ENCODE measurements at places on chromosomes 4 and X.

GRCh38 chr4:79923281-79923680 lies 149.7 kb downstream of the ANTXR2 start:
- no peak for DNase-seq

DNA sequence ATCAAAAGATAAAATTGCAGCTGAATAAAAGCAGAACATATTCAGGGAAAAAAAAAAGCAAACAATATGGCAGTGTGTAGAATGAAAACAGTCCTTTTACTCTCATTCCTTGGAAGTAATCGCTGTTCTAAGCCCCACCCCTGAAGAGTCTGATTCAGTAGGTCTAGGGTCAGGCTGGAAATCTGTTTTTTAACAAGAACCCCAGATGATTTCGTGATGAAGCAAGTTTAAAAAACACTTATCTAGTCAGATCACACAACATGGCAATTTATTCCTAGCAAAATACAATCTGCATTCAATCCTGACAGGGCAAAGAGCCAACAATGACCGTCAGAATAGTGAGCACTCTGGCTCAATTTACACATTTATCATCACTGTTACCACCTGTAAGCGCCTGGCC lies 16.1 kb downstream of the FAM120C start:
- no peak for DNase-seq

DNA sequence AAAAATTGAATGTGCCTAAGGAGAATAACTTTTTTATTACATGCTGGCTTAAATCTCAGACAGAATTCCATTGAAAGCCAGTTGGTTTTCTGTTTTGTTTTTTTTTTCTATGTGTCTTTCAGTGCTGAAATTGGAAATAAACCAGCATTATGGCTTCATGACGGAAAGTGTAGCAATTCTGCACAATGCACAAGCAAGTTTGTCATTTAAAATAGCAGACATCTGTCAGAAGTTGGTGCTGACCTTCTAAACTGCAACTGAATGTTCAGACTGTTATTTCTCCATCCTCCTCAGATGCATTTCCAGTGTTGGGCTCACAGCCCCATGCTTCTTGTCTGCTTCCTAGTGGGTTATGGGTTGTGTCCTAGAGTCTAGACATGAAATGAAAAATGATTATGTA lies 107.2 kb upstream of the LIMCH1 start:
- no peak for DNase-seq

GRCh38 chr4:173270312-173271027 lies 63.7 kb downstream of the HMGB2 start:
- no peak for DNase-seq

DNA sequence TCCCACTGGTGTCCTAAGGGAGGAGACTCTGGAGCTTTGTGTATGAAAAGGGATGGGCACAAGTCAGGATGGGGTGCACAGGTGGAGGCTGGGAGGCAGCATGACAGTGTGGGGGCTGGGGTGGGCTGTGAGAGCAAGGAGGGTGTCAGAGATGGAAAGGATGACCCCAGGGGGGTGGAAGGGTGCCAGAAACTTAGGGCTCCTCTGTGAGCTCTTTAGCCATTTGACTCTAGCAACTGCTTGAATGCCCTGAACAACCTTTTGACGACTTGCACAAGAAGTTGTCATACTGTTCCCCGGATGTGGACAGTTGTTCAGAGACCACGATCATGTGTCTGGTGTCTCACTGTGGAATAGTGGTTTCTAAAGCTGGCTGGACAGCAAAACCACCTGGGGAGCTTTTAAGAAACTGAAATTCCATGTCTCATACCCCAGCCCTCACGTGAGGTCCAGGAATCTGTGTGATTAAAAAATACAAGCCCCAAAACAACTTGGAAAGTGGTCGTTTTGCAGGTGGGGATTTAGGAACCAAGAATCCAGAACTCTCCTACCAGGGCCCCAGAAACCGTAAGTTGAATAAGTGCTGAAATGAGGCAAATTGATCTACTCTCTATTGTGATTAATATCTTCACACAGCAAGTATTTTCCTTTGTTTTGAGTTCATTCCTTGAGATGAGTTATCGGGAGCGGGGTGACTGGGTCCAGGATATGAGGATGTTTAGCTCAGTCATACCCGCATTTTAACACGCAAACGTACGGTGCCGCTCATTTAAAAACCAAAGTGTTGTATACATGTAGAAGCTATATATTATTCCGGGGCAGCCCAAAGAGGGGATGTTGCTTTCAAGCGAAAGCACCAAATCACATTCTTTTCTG lies 3.4 kb downstream of the RHOH start:
- peak; percentile 13 for DNase-seq

DNA sequence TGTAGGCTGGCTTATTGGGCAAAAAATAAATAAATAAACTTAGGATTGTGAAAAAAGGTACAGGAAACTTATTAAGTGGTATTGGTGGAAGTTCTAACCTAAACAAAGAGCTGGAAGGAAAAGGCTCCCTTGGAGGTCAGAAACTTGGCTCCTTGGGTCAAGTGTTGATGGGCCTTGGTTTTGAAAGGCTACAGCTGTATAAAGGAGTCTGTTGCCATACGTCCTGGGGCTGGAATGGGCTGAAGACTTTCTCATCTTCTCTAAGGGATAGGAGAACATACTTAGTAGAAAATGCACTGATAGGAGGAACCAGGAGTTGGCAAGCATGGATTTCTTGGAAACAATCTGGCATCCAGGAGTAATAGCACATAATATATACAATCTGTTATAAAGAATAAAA lies 56.6 kb downstream of the PDLIM5 start:
- DNase-seq, result no peak

DNA sequence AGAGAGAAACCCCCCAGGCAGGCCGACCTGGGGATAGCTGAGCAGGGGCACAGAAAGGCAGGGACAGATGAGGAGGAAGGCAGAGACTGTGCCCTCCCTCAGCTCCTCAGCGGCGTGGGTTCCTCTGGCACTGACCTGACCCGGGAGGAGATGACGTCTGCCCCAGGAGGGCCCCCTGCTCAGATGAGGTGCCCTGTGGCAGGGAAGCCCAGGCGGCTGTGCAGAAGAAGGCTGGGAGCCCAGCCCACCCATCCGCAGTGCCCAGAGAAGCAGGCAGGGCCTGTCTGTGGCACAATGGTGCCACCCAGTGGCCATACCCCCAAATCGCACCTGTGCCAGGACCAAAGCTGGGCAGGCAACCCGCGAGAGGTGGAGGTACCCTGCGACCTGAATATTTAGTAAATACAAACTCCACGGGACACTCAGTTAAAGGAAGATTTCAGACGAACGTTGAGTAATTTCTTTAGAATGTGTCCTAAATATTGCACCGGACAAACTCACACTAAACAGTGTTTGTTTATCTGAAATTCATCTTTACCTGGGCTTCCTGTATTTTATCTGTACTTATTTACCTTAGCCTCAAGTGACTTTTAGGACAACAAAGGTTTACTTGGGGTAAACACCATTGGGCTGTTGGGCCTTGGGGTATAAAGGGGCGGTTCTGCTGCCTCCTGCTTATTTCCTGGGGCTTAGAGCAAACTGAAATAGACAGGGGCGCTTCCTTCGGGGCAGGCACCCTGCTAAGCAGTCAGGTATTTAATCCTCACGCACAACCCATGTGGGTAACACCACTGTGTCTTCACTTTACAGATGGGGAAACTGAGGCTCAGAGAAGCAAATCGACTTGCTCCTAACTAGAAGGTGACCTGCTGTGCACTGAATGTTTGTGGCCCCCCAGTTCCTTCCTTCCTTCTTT lies 46.5 kb upstream of the HMX1 start:
- peak; percentile 46 for DNase-seq

DNA sequence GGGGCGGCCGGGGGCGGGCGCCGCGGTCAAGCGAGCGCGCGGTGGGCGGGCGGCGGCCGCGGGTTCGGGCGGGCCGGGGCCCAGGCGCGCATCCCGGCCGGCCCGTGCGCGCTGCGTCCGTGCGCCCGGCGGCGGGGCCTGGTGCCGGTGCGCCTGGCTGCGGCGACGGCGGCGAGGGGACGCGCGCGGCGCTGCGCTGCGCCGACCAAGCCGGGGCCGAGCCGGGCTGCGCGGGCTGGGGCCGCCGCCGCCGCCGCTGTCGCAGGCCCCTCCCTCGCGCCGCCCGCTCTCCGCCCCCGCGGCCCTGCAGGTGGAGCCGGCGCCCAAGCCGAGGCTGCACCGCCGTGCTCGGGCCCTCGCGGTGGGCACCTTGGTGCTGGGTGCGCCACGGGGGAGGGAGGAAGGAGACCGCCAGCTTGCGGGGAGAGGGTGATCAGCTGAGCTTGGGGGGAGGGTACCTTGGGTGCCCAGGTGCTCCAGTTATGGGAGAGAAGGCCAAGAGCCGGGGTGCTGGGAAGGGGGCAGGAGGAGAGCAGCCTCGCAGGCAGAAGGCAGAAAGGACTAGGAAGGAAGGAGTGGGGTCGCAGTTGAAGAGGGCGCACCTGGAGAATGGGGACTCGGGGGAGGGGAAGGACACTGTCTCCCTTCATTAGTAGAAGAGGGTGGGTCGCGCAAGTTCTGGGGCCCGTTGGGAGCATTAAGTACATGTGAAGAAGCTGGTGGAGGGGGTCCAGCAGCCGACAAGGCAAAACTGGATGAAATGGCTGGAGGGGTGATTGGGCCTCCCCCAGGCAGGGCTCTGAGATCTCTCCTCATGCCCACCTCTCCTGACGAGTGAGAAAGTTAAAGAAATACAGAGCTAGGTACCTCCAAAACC lies at the start of gene PPP2R2C:
Gene PPP2R2C, minus strand, starts transcription at position 228 of the 877 bp plus-strand sequence. CDS start 385 bp downstream, outside the sequence.
- no peak for DNase-seq

DNA sequence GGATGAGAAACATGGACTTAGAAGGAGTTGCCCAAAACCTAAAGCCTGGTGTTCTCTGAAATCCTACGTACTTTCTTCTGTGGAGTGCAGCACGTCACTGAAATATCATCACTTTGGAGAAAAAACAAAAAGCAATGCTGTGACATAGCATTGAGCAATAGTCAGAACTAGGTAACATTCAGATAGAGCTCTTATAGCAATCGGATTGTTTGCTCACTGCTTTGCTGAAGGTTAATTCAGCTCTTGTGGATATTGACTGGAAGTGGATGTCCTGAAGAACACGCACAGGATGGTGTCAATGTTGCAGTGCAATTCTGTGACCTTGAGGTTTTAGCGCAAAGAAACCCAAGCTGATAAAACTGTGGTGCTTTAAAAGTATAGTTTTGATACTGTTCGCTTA lies 114.2 kb upstream of the GRXCR1 start:
- no peak for DNase-seq

DNA sequence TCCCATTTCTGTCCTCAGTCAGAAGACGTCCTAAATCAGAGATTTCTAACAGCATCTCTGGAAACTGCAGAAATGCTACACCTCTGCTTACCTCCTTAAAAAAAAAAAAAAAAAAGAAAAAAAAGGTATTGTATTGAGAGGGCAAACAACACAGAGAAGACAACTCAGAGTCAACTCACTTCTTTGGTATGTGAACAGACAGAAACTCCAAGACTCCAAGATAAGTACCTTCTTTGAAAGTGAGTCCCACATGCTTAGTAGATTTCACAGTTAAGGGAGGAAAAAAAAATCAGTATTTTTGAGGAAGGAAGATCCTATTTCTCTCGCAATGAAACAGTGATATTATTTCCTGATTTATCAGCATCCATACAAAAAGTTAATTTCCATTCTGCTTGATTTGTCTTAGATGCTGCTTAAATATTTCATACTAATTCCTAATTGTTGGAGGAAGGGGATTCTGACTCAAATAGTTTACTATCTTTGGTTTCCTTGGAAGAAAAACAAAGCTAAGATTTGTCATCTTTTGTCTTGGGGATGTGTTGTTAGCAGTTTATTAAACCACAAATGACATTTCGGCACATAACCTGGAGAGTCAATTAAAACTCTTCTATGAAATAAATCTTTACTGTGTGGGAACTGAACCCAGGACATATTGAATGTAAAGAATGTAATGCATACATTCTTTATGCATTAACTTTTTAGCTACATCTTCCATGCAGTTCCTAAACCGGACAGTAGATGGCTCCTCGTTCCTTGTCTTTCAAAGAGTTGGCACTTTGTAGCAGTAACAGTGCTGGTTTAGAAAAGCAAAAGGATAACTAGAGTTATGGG lies 4.7 kb downstream of the RASGEF1B start:
- peak; percentile 34 for DNase-seq

GRCh38 chr4:185304944-185305690 lies 90.6 kb downstream of the LRP2BP start:
- DNase-seq, result no peak

GRCh38 chr4:72011906-72012305 lies 19.9 kb upstream of the NPFFR2 start:
- DNase-seq, result no peak

DNA sequence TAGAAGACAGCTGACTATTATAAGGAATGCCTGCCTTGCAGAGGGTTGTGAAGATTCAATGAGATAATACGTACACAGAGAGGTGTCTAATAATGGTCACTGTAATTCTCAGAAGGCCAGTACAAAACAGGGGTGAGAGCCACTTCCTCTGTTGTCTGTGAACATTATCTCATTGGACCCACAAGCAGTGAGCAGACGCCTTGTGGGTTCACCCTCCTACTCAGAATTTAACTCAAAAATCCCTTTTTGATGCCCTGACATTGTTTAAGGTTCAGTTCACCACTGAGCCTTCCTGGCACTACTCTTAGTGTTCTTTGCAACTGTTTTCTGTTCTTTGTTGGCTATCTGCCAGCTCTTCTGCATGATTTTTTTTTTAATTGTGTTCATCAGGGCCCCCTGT lies 467.4 kb downstream of the BCOR start:
- no peak for DNase-seq

DNA sequence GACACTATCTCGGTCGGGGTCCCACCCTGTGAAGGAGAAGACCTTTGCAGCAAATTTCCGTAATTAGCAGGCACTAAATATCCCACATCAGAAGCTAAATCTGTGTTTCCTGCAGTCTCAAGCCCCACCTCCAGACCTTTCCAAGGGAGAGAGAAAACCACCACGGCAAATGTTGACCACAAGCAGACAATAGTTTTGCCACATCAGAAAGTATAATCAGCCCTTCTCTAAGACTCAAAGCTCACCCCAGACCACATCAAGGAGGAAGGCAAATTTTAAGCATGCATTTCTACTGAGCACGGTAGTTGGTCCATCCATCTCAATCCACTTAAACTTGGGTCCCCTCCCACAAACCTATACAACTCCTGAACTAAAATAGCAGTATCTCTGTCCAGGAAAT lies 398.5 kb downstream of the GPM6A start:
- no peak for DNase-seq

- no peak for DNase-seq
Measured at GRCh38 chr4:119152741-119153140, 17.1 kb downstream of the MYOZ2 start.

GRCh38 chr4:19722404-19722803 lies 529.3 kb upstream of the SLIT2 start:
- DNase-seq, result no peak

DNA sequence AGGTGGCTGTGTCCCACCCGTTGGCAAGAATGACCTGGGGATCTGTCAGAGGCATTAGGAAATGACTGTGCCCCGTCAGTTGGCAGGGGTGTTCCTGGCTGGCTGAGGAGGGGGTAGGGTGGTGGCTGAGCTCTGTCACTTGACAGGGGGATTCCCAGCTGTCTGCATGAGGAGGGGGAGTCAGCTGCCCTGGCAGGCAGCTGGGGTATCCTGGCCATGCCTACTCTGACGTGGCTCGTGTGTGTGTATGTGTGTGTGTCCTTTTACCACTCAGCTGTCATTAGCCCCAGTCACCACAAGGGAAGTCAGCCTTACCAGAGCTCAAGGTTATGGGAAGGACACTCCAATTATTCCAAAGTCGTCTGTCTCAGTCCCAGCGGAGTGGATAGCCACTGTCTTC lies 93.2 kb downstream of the EFNB1 start:
- no peak for DNase-seq

GRCh38 chr4:81663368-81663767 lies 191.7 kb upstream of the RASGEF1B start:
- DNase-seq, result no peak

- DNase-seq, result no peak
Measured at GRCh38 chr4:148214529-148215166, 227.6 kb downstream of the NR3C2 start.

GRCh38 chr4:60482921-60483351 lies 717.2 kb upstream of the ADGRL3 start:
- DNase-seq, result no peak

Measured in activated CD4-positive, CD25-positive, alpha-beta regulatory T cell (primary cell).